Tibial artery (tissue), 4 donors: ENCODE measurements at places on chromosomes 6 and 20.

- no peak for DNase-seq
Observed at GRCh38 chr20:40980106-40980827, 48.4 kb upstream of the TOP1 start.

GRCh38 chr6:75337835-75338580, 53.4 kb upstream of the TMEM30A start:
- DNase-seq = no peak

GRCh38 chr6:123638865-123639264, 2.1 kb upstream of the TRDN start:
- DNase-seq = no peak

DNA sequence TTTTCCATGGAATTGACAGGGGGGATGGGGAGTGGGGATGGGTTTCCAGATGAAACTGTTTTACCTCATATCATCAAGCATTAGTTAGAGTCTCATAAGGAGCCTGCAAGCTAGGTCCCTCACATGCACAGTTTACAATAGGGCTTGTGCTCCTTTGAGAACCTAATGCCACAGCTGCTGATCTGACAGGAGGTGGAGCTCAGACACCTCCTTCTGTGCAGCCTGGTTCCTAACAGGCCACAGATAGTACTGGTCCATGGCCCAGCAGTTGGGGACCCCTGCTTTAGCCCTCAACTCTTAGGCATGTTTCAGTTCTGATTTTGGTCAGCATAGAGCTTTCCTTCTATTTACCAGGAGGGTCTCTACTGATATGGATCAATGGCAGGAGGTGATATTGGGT, 251.6 kb downstream of the LAMA2 start:
- DNase-seq = no peak

DNA sequence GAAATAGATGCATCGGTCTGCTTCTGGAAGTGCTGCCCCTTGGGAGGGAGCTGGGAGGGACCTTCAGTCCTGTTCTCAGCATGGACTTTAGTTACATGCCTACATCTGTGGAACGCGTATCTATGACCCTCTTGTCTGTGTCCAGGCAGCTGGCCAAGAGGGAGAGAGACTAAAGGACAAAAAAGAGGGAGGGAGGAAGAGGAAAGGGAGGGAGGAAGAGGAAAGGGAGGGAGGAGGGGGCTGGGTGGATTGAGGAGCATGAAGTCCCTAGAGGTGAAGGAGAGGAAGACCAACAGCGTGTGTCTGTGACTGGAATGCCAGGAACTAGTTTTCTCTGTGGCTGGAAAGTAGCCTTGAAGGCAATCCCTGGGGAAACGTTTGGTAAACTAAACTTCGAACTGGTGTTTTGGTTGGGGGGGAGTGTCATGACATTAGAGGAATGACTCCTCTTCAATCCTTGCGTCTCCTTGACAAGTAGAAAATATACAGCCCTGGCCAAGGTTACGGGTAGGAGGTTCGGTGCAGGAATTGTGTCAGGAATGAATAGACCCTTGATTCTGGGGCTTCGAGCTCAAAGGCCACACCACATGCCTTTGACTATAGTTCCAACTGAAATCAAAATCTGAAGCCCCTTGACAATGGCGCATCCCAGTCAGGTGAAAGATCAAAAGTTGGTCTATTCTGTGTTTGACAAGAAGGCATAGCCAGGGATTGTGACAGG, 52.0 kb upstream of the PLEKHG1 start:
- DNase-seq = no peak

- DNase-seq = no peak
Observed at GRCh38 chr20:39302312-39302711, 340.2 kb downstream of the DHX35 start.
